ENCODE measurements at places on chromosomes 5 and 9.

- DNase-seq = no peak
Observed at GRCh38 chr5:180339583-180340183, 13.5 kb downstream of the GFPT2 start.

GRCh38 chr5:180343110-180343830 lies 9.9 kb downstream of the GFPT2 start:
- no peak for DNase-seq

- no peak for DNase-seq
Observed at GRCh38 chr5:39698838-39699560, 274.2 kb upstream of the DAB2 start.

DNA sequence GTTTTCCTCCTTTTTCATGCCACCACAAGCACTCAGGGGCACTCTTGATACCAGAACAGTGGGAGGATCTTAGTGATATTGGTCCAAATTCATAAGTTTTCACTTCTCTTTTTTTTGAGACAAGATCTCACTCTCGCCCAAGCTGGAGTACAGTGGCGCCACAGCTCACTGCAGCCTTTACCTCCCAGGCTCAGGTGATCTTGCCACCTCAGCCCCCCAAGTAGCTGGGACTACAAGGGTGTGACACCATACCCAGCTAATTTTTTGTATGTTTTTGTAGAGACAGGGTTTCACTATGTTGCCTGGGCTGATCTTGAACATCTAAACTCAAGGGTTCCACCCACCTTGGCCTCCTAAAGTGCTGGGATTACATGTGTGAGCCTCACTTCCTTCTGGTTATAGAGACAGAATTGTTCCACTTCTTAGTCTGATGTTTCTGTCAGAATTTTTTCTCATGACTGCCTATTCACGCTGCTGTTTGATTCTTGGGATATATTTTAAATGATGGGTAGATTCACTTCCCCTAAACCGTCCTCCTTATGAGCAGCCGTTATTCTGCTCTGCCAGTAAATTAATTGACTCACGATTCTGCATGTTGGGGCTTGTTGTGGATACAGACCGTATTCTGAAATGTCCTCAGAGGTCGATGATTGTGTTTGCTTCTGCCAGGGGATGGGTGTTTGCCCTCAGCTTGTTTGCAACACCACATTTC lies 30.8 kb downstream of the MTAP start:
- no peak for DNase-seq

GRCh38 chr5:90421136-90421535 lies 11.6 kb upstream of the CETN3 start:
- no peak for DNase-seq

GRCh38 chr5:105659396-105659795 lies 2011.3 kb downstream of the EFNA5 start:
- no peak for DNase-seq

DNA sequence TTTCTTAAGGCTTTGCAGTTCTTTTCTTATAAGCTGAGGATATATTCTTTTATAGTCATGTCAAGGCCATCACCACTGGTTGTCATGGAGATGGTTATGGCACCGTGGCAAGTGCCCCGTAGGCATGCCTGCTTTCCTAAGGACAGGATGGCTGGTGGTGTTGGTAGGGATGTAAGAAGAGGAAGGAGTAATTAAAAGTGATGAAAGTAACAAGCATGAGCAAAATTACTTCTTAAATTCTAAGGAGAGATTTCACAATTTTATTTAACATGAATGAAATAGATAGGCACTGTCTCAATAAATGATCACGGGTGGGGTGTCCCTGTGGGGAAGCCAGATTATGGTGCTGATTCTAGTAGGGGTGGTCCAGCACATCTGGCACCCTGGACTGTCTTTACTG lies 290.2 kb upstream of the KLF4 start:
- DNase-seq = no peak

DNA sequence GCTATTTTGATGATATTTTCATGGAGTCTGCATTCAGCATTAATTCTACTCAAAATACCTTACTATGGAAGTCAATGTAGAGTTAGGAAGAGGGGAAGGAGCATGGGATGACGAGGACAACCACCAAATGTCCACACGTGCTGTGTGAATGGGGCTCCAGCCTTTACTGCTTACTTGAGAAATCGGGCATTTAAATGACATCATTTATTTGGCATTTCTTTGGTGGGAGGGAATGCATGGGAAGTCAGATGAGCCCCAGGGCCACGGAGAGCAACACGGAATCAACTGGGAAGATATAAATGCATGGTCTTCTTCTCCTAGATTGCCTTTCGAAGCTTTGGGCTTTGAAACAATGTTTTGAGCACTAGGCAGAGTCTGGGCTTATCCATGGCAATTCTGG lies 458.5 kb upstream of the KLF4 start:
- no peak for DNase-seq

DNA sequence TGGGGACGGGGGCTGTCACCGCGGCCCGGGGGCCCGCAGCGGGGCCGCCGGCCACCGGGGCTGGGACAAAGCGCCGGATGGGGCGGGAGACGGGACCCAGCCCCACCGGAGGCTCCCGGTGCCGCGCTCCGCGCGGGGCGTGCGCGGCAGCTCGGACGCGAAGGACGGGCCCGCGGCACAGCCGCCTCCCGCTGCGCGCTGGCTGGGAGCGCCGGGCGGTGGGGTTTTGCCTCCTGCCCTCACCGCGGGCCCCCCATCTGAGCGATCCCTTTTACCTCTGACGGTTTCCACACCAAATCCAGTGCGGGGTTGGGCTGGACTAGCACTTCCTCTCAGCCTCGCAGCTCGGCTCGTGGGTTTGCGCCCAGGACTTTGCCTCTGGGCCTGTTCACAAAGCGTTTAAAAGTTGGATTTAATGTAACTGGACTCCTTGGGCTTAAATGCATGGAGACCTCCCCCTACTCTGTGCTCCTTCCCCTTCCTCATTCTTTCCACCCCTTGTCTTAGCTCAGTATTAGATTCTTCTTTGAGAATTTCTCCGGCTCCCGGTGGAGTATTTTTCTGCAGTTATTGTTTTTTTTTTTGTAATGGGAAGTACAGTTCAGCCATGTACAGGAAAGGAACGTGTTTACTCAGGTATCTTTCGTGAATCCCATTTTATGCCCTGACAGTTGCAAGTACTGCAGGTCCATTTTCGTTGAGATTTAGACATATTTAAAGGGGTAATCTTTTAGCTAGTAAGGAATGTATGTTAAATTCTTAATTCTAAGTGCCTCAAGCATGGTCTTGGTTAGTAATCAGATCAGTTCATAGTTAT lies 691 bp downstream of the FCHO2 start:
- no peak for DNase-seq

DNA sequence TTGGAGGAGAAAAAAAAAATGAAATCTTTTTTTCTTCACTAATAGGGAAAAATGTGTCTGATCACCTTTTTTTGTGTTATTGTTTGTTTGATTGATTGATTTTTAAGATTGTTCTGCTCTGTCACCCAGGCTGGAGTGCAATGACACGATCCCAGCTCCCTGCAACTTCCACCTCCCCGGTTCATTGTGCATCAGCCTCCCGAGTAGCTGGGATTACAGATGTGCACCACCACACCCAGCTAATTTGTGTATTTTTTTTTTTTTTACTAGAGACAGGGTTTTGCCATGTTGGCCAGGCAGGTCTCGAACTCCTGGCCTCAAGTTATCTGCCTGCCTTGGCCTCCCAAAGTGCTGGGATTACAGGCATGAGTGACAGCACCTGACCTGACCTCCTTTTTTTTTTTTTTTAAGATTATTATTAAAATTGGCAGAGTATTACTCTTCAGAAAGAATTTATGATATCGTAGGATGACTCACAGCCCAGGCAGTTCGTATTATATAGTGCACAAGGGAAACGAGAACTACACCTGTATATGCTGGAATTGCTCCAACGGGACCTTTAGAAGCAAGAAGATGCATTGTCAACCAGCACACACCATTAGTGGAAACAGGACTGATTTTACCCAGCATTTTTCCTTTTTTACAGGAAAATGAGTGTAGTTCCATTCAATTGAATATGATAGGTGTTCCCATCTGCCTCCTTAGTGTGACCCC lies 27.7 kb downstream of the FUBP3 start:
- no peak for DNase-seq

GRCh38 chr9:93654351-93654961 lies 78.1 kb downstream of the PHF2 start:
- no peak for DNase-seq

DNA sequence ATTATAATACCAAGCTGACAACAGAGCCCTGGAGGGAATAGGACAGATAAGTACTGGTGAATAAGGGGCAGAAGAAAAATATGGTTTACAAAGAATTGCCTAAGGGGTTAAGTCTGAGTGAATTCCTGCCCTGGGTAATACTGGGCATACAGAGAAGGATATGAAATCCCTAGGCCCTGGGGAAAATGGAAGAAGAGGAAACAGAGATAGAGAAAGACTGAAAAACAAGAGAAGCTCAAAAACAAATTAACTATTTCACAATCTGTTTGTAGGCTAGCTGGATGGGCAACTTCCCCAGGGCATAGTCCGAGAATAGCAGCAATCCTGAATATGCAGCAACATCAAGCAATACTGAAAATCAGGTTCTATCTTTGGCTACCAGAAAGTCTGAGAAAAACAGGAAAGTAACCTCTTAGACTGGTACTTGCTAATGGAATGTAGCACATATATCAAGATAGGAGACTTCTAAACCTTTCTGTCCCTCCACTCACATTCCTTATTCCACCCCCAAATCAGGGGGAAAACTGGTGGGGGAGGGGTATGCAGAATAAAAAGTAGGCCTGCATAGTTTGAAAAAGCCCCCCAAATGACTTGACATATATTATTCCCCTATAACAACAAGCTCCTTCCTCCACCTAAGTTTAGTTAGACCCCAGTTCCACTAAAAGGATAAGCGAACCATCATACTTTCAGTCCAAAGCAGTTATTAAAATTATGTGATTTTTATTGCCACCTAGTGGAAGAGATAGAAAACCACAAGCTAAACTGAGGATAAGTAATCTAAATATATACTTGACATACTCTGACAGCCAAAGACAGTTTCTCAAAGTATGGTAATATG lies 20.6 kb downstream of the SLC38A9 start:
- no peak for DNase-seq

DNA sequence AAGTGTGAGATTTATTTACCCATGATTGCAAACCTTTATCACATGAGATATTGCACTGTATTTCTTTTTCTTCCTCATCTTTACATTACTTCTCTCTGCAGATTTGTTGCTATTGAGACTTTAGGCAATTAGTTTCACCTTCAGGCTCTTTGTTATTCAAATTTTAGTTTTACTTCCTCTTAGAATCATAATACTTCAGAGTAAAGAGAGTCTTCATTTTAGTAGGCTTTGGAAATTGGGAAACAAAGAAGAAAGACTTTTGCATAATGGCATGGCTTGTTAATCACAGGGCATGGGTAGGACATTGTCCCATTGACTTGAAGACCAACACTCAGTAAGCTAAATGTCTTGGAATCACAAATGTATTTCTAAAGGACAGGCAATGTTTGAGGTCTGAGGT lies 1.2 kb upstream of the PCDHGA5 start:
- DNase-seq = no peak

DNA sequence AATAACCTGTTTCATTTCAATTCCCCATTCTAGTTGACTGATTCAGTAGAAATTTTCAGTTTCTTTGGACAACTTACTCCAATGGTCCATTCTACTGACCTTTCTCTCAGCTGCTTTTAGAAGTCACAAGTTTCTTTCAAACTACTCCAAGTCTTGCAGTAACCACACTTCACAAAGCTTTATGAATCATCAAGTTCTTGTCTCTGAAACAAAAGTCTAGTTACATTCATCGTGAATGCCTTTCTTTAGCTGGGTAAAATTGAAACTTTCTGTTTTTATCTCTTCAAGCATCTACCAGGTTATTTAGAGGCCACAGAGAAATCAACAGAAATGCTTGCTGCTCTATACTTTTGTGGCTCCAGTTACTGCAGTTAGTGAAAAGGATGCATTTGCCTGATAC lies 405.4 kb downstream of the TMEM232 start:
- DNase-seq = no peak

DNA sequence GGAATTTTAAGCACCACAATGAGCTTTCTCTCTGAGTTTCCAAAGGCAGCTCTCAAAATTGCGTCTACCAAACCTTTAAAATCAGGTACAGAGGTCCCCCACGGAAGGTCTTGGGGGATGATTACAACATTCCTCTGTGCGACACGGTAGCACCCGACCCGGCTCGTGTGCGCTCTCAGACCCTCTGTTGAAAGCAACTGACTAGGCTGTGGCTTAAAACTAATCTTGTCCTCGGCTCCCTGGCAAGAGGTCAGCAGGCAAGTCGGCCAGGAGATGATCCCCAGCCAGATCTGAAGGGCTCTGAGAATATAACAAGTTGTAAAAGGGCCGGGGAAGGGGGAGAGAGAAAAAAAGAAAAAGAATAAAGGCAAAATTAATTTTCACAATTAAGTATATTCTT lies 92.6 kb upstream of the LMX1B start:
- DNase-seq = no peak

- no peak for DNase-seq
Observed at GRCh38 chr5:138569782-138570181, 5.4 kb downstream of the HSPA9 start.

- no peak for DNase-seq
Observed at GRCh38 chr9:8734760-8735159, 935.2 kb upstream of the DMAC1 start.

GRCh38 chr9:24738421-24738961 lies 192.8 kb upstream of the IZUMO3 start:
- no peak for DNase-seq

- no peak for DNase-seq
Observed at GRCh38 chr9:110030632-110031031, 177.3 kb downstream of the C9orf152 start.

- DNase-seq = no peak
Observed at GRCh38 chr5:100877274-100877673, 25.8 kb downstream of the ST8SIA4 start.

DNA sequence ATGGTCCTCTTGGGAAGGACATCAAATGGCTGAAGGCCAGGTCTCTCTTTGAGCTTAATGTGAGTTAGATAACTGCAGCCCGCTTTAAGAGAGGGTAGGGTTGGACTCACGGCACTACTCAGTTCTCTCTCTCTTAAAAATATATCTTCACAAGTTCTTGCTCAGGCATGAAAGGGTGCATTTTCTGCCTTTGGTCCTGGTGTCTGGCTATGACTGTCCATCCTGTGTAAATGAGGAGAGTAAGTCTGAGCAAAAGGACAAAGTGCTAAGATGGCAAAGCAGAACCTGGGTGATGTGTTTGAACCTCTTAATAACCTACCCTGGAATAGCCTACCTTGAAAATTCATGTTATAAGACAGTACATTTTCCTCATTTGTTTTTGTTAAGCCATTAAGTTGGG lies 293.4 kb downstream of the PDE4D start:
- DNase-seq = no peak

DNA sequence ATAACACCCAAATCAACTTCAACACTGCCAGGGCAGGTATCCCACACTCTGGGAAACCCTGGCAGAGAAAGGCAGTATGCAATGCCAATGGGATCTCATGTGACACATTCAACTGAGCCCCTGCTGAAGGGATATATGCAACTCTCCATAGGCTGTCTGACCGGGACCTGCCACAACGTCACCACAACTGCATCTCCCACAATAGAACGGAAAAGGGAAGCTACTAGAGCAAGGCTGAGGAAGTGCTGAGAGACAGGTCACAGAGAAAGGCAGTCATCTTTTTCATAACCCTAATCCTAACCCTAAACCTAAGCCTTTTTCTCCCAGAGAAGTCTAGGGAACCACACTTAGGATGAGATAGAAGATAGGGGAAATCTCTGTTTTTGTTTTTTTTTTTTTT lies 345.9 kb upstream of the CD180 start:
- no peak for DNase-seq

GRCh38 chr5:118775790-118776499 lies 212.4 kb downstream of the DTWD2 start:
- no peak for DNase-seq

Measured in stimulated activated CD4-positive, alpha-beta T cell treated with anti-CD3 and anti-CD28 coated beads, Interleukin-1b, Interleukin-23, amount 100 ng/mL, for 1 hour (primary cell).